ENCODE measurements at places on chromosomes 1 and 21. TPM values are rescaled to one million over a fixed set of nuclear protein-coding genes. Genes with fewer than 3 reads are reported as not detected.

TMEM82 gene
- 0.51 TPM for total RNA-seq

LIN28A gene
- total RNA-seq = 7.2 TPM

RIIAD1 gene
- not detected for total RNA-seq

ADAMTS5 gene
- 0.21 TPM for total RNA-seq

FCAMR gene
- not detected for total RNA-seq

DNA sequence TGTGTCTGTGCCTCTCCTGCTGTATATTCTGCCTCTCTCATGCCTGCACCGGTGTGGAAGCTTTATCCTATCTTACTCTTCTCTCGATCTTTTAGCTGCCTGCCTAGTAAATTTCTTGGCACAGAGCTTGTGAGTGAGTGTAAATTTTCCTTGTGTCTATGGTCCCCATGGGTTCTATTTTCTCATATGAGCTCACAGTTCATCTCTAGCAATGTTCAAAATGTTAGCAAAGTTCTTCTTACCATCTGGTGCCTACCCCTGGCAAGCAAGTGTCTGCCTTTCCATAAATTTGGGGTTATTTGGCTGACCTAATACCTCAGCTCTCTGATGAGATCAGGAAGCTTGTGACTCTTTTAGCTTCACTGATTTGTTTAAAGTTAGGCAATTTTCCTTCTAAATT lies 572.1 kb upstream of the BRINP3 start:
- no peaks in the 10 kb centered on the region for H3K4me1 ChIP-seq
- no peak for DNase-seq
- no peaks in the 10 kb centered on the region for H3K36me3 ChIP-seq
- H3K4me3 ChIP-seq = no peak overlapping the region
- no peak overlapping the region for H3K27ac ChIP-seq

- peaks cover 4% of the 10 kb centered on the region for H3K4me1 ChIP-seq
- H3K27ac ChIP-seq = no peak overlapping the region
- H3K4me3 ChIP-seq = no peak overlapping the region
- H3K27me3 ChIP-seq = no peaks in the 10 kb centered on the region
- H3K36me3 ChIP-seq = no peaks in the 10 kb centered on the region
These were observed 8.5 kb downstream of the CENPS start for GRCh38 chr1:10438677-10439163.

GRCh38 chr1:147492207-147492606 lies 49.1 kb upstream of the BCL9 start:
- H3K27ac ChIP-seq = no peak overlapping the region
- H3K4me1 ChIP-seq = no peaks in the 10 kb centered on the region
- H3K4me3 ChIP-seq = no peak overlapping the region
- DNase-seq = no peak

DNA sequence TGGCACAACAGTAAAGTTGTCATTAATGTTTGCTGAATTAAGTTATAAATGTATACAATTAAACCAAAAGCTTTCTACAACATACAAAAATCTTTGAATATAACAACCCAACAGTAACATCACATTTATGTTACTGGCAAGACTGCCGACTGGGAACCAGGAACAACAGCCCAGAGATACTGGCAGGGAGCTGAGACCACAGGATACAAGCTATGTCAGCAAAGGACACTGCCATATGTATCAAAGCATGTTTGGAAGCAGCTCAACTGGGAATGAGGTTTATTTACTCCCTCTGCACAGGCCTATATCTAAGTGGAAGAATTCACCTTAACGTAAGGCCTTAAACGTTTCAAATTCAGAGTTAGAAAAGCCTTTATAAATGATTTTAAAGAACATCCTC lies 50.4 kb downstream of the ARHGAP29 start:
- no peak overlapping the region for H3K4me3 ChIP-seq
- H3K27ac ChIP-seq = no peak overlapping the region
- H3K36me3 ChIP-seq = no peaks in the 10 kb centered on the region

DNA sequence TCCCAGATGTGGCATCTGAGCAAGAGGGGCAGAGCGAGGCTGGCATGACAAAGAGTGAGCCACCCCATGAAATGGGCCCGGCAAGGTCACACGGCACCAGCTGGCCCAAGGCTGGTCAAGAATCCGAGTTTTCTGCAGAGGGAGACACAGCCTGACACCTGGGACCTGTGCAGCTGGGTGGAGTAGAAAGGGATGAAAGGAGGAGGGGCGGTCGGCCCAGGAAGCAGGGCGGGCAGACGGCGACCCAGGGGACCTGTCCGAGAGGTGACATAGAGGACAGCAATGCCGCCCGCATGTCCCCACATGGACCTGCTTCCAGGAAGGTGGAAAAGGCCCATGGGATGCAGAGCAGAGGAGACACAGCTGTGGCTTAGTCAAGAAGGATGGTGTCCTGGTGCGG lies 137.7 kb downstream of the PRDM16 start:
- no peak for DNase-seq
- H3K27ac ChIP-seq = no peak overlapping the region
- no peaks in the 10 kb centered on the region for H3K36me3 ChIP-seq
- H3K4me1 ChIP-seq = no peaks in the 10 kb centered on the region

GRCh38 chr1:29133861-29134694 lies 10.4 kb upstream of the TMEM200B start:
- H3K4me3 ChIP-seq = no peak overlapping the region
- H3K27me3 ChIP-seq = no peaks in the 10 kb centered on the region

DNA sequence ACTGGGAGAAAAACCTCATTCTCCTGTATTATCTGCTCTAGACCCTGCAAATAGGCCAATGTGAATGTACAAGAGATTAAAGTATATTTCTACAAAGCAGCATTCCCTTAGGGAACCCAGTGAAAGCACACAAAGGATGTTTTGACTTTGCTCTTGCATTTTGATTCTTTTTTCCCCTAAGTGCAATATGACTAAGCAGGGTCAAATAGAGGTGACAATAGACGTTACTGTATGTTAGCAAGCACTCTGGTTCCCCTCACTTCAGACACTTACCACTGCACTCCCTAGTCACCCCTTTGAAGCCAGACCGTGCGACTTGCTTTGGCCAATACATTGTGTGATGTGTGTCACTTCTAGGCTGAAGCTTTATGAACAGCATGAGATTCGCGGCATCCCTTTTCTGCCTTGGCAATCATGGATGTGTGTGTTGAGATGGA lies 209.7 kb downstream of the RHOU start:
- DNase-seq = no peak
- no peak overlapping the region for H3K27ac ChIP-seq
- no peak overlapping the region for H3K4me3 ChIP-seq

DNA sequence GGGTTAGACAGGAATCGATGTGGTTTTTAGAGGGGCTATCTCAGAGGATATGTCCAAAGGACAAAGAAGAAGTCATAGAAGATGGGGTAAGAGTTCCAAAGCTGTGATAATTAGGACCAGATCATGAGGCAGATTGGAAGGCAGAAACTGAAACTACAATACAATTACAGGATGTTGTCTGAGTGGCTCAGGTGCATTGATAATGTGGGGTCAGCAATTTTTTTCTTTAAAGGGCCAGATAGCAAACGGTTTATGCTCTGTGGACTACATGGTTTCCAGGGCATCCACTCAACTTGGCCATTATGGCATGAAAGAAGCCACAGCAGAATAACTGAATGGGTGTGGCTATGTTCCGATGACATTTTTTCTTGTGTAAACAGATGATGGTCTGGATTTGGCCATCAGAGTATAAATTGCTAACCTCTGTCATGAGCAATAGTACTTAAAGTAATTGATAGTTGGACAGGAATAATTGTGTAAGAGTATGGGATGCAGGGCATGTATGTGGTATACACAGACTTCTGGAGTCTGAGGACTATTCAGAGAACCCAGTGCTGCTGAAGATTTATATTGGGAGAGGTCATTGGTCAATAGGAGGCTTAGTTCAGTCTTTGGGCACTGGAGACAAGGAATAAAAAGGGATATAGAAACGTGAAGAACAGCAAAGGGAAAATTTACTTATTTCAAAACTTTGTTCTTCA lies 198.4 kb upstream of the ADGRL4 start:
- no peak overlapping the region for H3K4me3 ChIP-seq
- no peaks in the 10 kb centered on the region for H3K27me3 ChIP-seq
- no peaks in the 10 kb centered on the region for H3K4me1 ChIP-seq
- no peak overlapping the region for H3K27ac ChIP-seq

DNA sequence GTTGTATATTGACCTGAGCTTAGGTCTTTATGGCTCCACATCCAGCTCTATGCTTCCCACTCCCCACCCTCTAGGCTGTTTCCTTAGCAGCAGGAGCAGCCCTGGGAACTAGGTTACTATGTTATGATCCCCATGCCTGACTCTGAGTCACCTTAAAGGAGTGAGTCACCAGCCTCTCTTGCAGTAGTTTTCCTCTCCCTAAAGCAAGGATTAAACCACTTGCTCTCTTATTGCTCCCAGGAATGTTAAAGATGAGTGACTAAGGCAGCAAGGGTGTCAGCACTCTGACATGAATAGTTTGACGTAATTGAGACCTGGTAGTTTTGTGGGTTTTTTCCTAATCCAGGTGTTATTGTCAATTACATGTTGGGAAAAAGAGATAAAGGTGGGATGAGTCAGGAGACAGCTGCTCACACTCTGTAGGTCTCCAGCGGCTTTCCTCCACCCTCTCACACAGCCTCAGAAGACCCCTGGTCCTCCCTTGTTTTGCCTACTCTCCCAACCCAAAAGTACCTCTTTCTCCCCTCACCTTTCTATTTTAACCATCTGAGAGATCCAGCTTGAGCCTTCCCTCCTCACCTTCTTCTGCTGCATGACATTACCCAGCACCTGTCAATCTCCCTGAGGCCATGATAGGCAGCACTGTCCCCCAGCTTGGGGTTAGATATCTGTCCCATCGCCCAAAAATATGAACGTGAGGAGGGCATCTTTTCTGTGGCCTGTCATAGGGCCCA lies 369.1 kb upstream of the VAMP3 start:
- H3K27me3 ChIP-seq = no peaks in the 10 kb centered on the region
- no peak overlapping the region for H3K27ac ChIP-seq
- DNase-seq = no peak
- H3K36me3 ChIP-seq = no peaks in the 10 kb centered on the region
- no peak overlapping the region for H3K4me3 ChIP-seq

All from cardiac muscle cell (in vitro differentiated cells and primary cell).